Stimulated activated CD8-positive, alpha-beta memory T cell treated with anti-CD3 and anti-CD28 coated beads, Interleukin-4, amount 100 ng/mL, for 24 hours (primary cell): ENCODE measurements at places on chromosomes 13 and 19.

GRCh38 chr19:45884682-45885555 is 1.0 kb downstream of the IRF2BP1 start:
- DNase-seq: no peak

- DNase-seq: no peak
Observed at GRCh38 chr13:46053162-46054012, 841 bp upstream of the ZC3H13 start.

DNA sequence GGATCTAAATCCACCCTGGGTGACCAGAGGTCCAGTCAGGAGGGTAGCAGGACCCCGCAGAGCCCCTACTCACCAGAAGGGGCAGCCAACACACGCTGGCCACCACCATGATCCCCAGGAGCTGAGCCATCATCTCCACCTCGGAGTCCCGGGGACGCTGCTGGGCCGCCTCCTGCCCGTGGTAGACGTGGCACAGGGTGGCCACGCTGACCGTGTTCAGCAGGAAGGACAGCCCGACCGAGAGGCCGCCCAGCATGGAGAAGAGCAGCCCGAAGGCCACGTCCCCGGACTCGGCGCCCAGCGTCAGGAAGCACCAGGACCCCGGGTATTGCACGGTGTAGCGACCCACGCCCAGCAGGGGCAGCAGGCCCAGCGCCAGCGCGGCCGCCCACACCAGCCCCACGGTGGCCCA is 6.9 kb downstream of the TBXA2R start:
- no peak for DNase-seq

GRCh38 chr19:55133639-55134444 is 15.2 kb downstream of the TNNT1 start:
- no peak for DNase-seq

DNA sequence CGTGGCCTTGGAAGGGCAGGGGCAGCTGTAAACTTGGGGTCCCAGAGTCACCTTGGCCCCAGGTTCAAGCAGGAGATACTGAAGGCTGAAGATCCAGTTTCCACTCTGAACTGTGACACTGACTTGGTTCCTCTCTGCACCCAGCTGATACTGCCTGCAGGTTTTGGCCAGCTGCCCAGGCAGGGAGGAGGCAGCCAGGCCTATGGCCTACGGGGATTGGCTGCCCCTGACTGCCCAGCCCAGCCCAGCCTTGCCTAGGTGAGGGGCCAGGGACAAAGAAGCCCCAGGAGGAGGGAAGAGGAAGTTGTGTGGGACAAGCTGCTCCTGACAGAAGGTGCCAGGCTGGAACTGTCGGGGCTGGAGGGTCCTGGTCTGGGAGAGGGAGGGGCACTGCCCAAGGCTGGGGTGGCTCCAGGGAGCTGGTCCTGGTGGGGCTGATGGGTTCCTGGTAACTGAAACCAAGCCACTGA is 51.7 kb upstream of the CYP4F8 start:
- no peak for DNase-seq

GRCh38 chr13:43132911-43133310 is 109.5 kb downstream of the DNAJC15 start:
- DNase-seq: no peak

GRCh38 chr13:60303166-60303565 is 93.9 kb upstream of the TDRD3 start:
- DNase-seq: no peak

DNA sequence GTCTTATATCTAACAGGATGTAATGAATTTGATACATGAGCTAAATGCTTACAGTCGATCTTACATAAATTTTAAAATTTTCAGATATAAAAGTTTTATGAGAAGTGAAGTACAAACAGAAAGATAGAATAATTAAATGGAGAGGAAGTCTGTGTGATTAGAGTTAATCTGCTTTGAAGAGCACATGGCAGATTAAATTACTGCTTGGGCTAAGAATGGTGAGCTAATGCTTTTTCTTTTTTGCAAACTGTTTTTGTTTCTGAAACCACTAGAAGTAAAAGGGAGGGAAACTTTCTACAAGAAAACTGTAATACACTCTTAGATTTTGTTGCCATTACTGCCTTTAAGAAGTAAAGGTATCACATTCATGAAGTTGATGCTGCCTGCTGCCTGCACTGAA is 96.3 kb upstream of the SPRY2 start:
- DNase-seq: no peak

- no peak for DNase-seq
Observed at GRCh38 chr19:10289836-10290356, at the start of gene ICAM5. ICAM5 (plus strand) TSS chr19:10289952; CDS start chr19:10290044, 92 bp downstream.

- DNase-seq: no peak
Observed at GRCh38 chr19:47681388-47681787, 31.8 kb upstream of the EHD2 start.

GRCh38 chr19:861756-862580 is 2.5 kb downstream of the CFD start:
- DNase-seq: peak; percentile 44

DNA sequence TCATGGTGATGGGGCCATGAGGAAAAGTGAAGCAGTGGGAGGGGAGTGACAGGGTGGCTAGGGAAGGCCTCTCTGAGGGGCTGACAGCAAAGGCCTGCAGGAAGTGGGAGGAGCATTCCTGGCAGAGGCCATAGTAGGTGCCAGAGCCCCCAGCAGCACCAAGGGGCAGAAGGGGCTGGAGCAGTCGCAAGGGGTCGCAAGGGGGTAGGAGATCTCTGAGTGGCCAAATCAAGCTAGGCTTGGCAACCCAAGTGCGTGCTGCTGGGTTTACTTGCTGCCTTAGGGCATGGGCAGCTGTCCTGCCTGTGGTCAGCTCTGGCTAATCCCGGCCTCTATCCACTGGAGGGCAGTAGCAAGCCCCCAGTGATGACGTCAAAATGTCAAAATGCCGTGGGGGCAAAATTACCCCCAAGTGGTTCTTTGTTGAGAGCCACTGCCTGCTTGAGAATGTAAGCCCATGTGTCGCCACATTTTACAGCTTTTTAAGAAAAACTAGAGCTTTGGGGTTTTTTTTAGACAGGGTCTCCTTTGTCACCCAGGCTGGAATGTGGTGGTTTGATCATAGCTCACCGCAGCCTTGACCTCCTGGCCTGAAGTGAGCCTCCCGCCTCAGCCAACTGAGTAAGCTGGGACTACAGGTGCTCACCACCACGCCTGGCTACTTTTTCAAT is 11.8 kb downstream of the CCDC97 start:
- DNase-seq: no peak

DNA sequence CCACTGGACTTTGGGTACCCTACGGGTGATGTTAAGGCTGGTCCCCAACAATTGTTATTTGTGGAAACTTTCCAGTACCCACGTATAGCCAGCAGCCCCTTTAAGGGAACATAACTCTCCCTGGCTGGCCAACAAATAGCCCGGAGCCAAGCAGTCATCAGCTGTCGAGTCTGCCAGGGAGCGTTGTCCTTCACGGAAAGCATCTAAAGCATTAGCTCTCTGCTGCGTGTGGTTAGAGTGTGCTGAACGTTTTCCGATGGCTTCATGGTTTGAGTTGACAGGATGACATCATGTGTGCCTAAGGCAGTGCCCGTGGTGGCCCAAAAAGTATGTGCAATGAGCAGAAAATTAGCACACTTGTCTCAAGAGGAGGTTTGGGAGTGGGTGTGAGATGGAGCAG is 3.3 kb upstream of the ZNF556 start:
- no peak for DNase-seq

DNA sequence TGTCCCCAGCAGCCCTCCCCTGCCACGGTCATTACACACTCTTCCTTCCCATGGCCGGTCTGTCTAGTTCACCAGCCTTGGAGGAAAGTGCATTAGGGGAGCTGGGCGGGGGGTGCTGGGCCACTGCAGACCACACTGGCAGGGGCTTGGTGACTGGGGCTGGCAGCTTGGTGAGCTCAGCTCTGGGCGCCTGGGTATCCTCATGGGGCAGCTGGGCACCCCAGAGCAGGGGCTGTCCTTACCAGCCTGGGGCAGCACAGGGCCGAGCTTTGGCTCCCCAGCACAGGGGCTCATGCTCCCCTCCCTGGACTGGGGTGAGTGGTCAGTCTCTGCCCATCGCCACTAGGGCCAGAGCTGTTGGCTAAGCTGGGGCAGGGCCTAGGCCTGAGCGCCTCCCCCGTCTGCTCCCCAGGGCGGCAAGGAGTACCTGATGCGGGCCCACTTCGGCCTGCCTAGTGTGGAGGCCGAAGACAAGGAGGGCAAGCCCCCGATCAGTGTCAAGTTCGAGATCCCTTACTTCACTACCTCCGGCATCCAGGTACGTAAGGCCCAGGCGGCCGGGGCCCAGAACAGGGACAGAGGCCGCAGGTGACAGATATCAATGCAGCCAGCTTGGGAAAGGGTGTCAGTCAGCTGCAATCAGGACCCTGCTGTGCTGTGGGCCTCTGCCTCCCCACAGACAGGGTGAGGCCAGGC is 35.5 kb downstream of the AP1M1 start:
- no peak for DNase-seq

DNA sequence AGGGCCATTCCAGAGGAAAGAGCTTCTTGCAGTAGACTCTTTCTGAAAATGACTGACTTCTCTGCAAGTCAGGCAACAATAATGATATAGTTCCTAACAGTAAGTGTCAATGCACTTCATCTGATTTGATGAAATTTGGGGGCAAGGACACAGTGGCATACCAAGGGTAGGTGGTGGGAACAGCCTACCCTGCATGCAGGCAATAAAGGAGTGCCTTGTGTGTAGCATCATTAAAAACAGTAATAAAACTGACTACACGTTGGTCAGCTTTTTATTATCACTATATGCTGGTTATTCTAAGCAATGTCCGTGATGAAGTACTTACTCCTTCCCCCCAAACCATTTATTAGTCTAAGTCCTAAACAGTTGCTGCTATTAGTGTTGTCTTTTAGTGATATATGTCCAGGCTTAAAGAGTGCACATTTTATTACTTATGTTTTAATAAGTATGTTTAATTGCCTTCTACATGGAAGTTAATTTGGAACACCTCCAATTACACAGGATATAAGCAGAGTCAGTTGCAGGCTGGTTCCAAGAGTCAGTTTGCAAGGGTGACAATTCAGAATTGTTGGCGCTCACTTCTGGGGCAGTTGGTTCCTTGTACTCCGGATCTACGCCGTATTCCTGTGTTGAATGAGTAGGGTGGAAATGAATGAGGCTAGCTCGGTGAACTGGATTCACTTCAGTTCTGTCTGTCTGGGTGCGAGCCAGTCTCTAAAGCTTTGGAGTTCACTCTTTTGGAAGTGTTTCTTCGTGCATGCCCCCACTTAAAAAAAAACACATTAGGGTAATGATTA is 84.0 kb downstream of the RGCC start:
- DNase-seq: no peak

GRCh38 chr19:1250437-1251260 is 2.3 kb downstream of the MIDN start:
- no peak for DNase-seq

GRCh38 chr13:109842212-109842920 is 56.0 kb upstream of the IRS2 start:
- no peak for DNase-seq

GRCh38 chr13:65724226-65724625 is 1505.9 kb downstream of the PCDH9 start:
- DNase-seq: no peak

DNA sequence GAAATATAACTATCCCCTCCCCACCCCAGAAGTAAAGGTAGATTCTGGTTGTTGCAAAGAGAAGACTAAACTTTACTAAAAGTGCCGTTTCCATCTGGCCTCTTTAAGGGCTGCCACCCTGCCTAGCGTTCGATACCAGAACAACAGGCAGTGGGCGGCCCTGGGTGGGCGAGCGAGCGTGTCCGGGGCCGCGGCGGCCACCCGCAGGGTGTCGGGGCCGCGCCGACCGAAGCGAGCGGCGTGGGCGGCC is 2.6 kb downstream of the FGF9 start:
- no peak for DNase-seq

- no peak for DNase-seq
Observed at GRCh38 chr13:72208112-72208645, 341.2 kb upstream of the DACH1 start.

- DNase-seq: no peak
Observed at GRCh38 chr19:1098177-1099051, 3.2 kb upstream of the POLR2E start.

DNA sequence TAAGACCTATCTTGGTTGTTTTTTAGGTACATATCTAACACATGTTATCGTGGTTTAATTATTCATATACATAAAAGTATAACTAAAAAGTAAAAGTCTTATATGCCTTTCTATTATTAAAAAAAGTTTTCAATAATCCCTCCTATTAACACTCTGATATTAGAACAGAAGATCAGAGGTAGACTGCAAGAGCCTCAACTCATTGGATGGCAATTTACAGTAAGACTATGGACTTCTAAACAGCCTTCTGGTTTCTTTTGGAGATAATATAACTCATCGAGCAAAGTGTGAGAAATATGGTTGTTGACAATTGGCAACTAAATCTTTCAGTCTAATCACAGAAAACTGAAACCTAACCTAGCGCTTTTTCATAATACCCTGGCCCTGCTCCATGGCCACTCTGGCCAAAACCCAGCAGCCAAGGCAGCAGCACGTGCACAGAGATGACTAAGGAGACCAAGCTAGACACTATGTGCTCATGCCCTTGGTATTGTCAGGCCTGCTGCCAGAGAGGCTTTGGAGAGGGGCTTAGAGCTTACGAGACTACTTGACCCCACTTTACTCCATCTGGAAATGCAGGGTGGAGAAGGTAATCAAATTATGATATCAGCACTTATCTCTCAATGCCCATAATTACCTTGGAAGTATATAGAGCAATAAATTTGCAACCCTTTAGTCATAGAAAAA is 40.6 kb upstream of the EEF1AKMT1 start:
- DNase-seq: no peak

- no peak for DNase-seq
Observed at GRCh38 chr13:107459430-107459829, 755.9 kb downstream of the LIG4 start.

- no peak for DNase-seq
Observed at GRCh38 chr13:49985129-49985528, 11.7 kb upstream of the TRIM13 start.

- DNase-seq: no peak
Observed at GRCh38 chr13:80802946-80803345, 462.0 kb upstream of the SPRY2 start.

DNA sequence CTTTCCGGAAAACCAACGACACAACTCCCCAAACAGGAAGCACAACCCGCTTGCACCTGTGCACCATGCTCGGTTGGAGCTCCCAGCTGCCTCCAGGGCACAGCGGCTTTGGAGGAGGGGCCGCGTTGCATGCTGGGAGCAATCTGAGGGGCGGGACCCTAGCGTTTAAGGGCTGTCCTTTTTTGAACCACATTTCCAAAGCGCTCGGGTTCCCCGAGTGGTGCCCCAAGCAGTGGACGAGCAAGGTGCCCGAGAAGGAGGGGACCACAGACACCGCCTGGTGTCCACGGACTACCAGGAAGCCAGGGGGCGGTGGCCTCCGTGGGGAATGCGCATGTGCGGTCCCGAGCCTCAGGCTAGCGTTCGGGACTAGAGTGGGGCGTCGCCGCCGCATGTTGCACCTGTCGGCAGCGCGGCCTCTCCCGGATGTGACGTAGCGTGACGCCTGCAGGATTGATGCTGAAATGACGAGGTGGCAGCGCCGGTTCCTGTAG is 11.9 kb upstream of the ZNF57 start:
- no peak for DNase-seq

- no peak for DNase-seq
Observed at GRCh38 chr13:41900918-41901317, 60.0 kb downstream of the VWA8 start.

- DNase-seq: peak; percentile 13
Observed at GRCh38 chr19:5321851-5322681, 18.5 kb downstream of the PTPRS start.

GRCh38 chr13:53013113-53013512 is 15.5 kb upstream of the OLFM4 start:
- DNase-seq: no peak
